Stimulated activated CD4-positive, alpha-beta T cell treated with anti-CD3 and anti-CD28 coated beads, Interleukin-12 subunit alpha, Interleukin-12 subunit beta, amount 100 ng/mL, for 24 hours (primary cell): ENCODE measurements at places on chromosomes 7 and 10.

GRCh38 chr7:48295296-48295971, 124.2 kb downstream of the ABCA13 start:
- DNase-seq: no peak

DNA sequence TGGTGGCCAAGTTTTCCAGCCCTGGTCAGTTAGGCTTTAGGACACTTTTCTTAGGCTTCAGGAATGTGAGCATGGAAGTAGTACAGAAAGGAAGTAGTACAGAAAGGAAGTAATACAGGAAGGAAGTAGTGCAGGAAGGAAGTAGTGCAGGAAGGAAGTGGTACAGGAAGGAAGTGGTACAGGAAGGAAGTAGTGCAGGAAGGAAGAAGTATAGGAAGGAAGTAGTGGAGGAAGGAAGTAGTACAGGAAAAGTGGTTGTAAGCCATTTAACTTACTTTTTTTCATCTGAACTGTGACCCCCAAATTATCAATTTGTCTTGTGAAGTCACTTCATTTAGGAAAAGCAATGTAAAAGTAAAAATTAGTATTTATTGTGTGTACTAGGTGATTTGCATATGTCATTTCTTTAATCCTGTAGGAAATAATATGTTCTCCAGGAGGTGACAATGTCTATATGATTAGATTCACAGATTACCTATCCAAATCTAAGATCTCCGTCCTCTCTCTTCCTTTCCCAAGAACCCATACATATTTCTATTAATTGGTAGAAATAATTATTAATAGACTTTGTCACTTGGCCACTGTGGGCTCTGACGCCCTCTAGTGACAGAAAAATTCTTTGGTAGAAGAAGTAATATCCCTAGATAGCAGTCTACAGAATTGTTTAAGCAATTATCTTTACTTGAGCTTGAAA, 3.9 kb upstream of the FAS start:
- DNase-seq: no peak

DNA sequence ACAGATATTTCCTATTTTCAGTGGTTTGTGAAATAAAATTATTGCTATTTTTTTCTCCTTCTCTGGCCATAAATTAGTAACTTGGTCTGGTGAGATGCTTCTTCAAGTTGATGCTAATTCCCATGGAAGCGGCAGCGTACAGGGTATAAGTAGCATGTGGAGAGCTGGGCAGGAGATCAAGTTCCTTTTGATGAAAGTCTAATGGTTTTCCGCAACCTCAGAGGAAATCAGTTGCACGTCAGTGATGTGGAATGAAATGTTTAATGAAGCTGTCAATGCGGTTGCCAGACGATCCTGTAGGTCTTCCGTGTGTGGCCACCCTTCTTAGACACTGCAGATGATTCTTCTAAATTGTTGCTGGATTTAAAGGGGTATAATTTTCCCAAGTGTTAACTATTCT, 236.4 kb upstream of the GRM3 start:
- DNase-seq: no peak

- no peak for DNase-seq
Observed at GRCh38 chr7:66467887-66468286, 160.8 kb upstream of the KCTD7 start.

DNA sequence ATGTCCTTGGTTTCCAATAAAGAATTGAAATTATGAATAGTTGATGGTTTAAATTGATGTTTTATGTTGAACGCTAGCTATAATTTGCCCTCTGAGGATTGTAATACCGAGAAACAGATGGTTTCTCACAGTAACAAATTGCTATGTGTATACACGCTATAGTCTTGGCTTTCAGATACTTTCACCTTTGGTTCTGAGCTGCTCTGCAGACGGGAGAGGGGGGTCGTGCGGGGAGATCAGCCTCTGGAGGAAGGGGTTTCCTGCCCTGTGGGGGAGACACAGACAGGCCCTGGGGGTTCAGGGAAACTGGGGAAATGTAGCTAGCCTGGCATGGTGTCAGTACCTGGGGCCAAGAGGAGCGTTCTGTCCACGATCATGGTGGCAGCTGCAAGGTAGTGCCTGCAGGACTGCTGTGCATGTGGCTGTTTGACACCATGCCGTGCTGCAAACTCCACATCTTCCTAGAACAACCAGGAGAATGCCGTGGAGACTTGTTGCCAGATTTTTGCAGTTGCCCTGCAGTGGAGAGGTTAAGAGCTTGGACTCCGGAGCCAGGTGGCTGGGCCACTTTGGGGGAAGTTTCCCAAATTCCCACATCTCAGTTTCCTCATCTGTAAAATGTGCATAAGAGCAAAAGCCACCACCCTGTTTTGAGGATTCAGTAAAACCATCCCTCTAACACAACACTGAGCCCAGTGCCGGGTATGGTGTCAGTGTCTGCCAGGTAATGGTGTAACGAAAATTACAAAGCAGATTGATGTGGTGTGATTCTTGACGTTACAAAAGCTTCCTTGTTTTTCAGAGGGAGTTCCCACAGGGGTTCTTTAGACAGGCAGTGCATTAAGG, 167.9 kb downstream of the CUX1 start:
- no peak for DNase-seq

- no peak for DNase-seq
Observed at GRCh38 chr7:47553309-47553708, 28.6 kb downstream of the TNS3 start.

GRCh38 chr10:96578633-96579032, 8.2 kb downstream of the TM9SF3 start:
- no peak for DNase-seq

DNA sequence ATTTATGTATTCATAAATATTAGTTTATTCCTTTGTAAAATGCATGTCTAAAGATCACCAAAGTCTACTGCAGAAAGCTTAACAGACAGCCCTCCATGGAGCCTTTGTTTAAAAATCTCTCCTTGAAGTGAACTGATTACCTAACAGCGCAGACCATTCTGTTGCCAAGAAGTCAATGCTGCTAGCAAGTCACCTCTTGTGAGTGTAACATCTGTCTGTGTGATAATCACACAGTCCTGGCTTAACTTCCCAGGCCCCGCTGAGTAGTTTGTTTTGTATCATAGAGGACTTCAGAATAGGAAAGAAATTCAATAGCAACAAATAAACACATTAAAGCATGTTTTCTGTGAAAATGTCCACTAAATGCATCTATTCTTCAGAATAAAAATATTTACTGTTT, 435.3 kb upstream of the IGFBP3 start:
- DNase-seq: no peak

GRCh38 chr7:106997487-106998271, 46.8 kb upstream of the PRKAR2B start:
- no peak for DNase-seq

- no peak for DNase-seq
Observed at GRCh38 chr7:52779004-52779403, 256.4 kb upstream of the POM121L12 start.

- DNase-seq: no peak
Observed at GRCh38 chr10:133555521-133555920, 9.9 kb downstream of the SYCE1 start.

DNA sequence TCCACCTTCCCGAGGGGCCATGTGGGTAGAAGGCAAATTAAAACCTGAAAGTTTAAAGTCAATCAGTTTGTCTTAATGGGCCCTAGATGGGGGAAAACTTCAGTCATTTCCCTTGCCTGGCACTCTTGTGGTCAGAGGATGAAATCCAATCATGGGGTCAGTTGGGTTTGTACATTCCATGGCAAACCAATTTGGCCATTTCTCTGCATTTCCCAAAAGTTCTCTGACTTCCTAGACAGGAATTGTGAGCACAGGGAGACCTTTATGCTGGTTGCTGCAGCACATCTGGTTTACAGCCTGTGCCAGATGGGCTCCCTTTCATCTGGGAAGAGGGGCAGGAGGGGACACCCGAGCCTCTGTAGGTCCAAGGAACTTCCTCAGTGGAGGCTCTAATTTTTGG, 113.0 kb downstream of the CYP26A1 start:
- no peak for DNase-seq

DNA sequence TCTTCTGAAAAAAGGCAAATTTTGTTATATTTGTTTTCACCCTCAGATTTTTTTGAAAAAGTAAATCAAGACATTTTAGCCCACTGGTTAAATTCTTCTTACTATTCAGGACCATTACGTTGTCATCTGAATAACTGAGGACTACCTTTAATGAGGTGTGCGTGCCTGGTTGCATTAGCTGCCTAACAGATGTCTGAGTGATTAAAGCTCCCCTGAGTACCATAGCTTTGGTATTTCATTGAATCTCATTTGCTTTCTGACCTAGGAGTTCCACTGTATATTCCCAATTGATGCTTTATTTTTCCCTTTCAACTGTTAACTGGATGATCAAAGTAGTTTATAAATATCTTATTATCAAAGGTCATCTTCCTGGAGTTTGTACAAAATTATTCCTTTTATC, 410.0 kb upstream of the SEMA3D start:
- DNase-seq: no peak

DNA sequence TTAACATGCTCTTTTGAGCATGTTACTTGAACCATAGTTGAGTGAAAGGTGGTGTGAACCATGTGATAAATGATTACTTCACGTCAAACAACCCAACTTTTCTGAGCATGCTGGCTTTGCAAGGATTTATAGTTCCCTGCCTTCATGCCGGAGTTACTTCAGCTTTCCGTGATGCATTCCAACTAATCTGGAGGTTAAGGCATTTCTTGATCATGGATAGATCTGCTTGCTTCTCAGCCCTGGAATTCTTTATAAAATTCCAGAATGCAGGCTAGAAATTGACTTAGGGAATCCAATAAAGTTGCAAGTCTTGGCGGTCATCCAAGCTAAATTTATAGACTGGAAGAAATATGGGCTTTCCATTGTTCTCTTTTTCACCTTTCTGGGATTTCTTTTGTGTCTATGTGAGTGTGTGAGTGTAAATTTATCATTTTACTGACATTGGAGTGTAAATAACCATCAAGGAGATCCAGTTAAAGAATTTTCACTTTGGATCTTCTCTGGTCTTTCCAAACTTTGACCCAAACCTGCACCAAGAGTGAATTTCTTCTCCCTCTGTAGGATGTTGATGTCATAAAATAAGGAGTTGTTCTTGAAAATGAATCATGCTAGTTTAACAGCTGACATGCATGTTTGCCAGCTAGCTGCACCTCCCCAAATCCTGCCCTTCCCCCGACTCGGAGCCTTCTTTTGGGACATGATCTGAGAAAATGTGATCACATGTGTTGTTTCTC, 289.0 kb downstream of the TWIST1 start:
- DNase-seq: no peak

DNA sequence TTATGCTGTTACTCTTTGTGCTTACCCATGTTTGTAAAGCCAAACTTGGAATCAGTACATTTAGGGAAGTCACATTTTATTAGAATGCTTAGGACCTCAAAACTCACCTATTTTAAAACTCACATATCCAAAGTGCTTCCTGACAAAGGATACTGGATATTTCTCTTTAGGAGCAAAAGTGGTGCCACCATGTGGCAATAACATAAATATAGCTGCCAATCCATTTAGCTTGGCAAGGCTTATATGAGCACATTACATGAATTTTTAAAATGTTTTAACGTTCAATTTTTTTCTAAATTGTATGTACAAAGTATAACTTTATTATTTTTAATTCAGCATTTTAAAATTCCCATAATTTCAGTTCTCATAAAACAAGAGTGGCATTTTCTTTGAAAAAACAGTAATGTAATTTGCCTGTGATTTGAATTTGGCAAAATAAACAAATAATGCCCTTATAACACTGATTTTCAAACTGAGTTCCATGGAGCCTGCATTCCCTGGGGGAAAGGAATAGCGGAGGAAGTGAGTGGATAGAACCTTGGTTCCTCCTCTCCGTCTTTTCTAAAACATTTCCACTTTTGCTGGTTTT, 75.4 kb downstream of the HDAC9 start:
- no peak for DNase-seq

GRCh38 chr7:157234271-157234670, 95.5 kb downstream of the UBE3C start:
- no peak for DNase-seq

GRCh38 chr7:8035192-8035591, 66.6 kb downstream of the GLCCI1 start:
- DNase-seq: no peak
